Activated CD4-positive, CD25-positive, alpha-beta regulatory T cell treated with anti-CD3 and anti-CD28 coated beads, Interleukin-2, amount 50 U/mL, for 16 hours (primary cell): ENCODE measurements at places on chromosomes 11 and 22.

- no peak for DNase-seq
Measured at GRCh38 chr22:45047260-45047659, 37.5 kb upstream of the PHF21B start.

DNA sequence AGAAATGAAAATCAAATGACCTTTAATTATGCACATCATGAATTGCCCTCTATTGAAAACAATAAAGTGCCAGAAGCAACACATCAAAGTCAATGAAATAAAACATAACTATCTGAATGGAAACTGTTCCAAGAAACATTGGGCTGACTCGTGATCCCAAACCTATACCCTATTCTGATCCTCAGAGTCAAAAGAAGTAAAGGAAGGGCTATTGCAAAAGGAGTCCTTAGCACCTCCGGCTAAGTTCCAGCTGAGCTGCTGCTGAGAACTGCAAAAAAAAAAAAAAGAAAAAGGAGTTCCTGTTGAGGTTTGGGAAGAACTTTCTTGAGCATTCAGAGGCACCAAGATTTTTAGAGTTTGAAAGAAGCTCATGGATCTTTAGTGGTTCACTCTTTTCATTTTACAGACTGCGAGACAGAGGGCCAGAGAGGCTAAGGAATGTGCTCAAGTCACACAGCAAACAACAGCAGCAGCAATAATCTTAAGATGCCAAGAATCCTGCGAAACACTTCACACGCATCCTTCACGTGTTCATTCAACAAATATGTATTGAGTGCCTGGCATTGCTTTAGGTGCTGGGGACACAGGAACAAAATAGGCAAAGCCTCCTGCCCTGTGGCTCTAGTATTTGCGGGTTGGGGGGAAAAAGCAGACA is 841 bp upstream of the TMPRSS13 start:
- DNase-seq: no peak

DNA sequence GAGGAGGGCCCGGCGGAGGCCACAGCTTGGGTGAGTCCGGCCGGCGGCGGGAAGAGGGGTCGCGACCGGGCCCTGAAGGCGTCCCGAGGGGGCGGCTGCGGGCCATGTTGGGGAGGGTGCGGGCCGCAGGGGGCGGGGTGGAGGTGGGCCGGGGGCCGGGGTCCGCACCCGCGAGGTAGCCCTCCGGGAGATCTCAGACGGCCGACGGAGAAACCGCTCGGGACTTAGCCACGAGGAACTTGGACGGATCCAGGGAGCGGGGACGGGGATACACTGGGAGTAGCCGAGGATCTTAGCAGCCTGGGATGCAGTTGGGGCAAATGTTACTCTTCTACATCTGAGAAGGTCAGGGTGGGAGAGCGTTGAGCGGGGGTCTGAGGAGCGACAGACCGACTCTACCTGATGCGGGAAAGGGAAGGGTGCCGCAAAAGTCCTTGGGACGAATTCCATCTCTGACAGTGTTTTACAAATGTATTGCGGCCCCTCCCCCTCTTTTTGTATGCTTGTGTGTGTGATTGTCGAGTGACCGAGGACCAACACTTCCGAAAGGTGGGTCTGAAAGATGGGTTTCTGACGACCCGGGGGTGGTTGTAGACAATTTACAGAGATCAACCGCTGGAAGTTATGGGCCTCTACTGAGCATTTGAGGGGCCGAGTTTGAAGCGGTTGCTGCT is 658 bp downstream of the STIP1 start:
- DNase-seq: no peak

- DNase-seq: no peak
Measured at GRCh38 chr11:68946416-68947090, 34.2 kb downstream of the MRGPRD start.

DNA sequence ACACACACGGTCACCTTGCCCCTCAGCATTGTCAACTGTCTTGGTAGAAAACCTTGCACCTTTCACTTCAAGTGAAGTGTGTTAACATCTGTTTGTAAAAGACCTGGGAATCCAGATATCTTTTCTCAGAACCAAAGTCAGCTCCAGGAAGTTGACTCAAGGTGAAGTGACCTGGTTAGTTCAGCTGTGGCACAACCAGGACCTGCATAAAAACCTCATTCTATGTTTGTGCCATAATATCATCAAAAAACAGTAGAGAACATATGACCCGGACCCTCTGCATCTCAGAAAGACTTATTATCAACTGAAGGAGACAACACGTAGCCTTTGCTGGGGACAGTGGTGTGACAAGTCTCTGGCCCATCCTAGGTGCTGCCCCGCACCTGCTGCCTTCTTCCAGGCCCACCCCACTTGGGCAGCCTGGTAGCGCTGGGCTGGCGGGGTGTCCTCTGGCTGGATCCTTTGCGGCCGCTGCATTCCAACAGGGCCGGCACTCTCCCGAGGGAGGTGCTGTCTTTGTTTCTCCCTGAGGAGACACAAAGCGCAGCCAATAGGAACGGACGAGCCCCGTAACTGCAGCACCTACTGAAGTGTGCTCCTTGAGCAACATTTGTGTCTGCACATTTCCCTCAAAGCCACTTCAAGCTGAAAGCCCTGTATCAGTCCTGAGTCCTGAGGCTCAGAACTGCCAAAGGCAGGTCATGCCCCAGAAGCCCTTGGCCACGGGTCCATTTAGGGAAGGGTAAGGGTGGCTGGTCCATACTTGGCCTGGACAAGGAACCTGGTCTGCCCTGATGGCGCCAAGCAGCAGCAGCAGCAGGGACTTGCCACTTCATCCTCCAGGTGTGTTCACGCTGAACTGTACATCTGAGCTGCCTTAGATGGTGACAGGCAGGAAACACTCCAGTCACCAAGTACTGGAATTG is 25.2 kb downstream of the LRRC74B start:
- DNase-seq: no peak

DNA sequence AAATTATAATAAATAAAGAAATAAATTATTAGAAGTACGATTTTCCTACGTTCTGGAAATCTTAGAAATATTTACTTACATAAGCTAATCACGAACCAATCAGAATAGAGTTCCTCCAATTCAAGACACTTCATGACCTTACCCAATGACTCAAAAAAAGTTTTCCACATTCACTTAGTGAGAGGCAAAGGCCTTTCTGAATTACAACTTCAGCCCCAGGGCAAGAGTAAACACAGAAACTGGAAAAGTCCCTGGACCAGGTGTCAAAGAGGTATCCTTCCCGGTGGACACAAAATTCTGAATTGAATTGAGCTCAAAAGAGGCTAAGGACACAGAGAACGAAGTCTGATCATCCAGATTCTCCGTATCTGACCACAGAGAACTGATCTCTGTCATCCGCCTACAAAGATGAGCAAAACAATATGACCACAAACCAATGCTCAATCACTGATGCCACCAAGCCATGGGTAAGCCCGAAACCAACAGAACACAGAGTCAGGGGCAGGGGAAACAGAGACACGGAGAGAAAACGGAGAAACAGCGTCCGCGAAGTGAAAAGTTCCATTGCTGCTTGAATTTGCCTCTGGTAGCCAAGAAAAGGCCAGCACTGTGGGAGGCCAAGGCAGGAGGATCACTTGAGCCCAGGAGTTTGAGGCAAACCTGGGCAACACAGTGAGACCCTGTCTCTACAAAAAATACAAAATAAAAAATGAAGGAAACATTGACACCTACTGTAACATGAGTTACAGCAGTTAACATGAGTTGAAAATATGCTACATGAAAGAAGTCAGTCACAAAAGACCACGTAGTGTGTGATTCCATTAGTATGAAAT is 6.8 kb downstream of the BID start:
- peak; percentile 30 for DNase-seq

DNA sequence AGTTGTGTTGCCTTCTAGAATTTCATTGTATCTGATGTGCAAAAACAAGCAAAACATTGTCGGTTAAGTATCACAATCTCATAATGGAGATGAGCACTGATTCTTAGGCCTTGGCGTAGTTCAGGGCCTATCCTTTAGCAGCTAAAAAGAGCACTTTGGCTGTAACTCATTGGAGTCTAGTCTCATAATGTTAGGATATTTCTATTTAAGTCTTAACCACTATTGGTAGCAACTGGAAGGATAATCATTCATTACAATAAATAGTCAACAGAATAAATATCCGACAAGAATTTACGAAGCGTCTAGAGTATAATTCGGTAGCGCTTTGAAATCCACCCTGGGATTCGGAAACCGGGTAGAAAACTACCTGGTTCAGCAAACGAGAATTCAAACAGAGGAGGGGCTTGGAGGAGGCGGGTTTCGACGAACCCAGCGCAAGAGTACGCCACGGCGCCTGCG is 461 bp upstream of the EED start:
- DNase-seq: peak; percentile 80

- no peak for DNase-seq
Measured at GRCh38 chr11:113681282-113681681, 24.8 kb downstream of the TMPRSS5 start.

GRCh38 chr11:77112641-77113381 is 10.2 kb downstream of the OMP start:
- DNase-seq: no peak

GRCh38 chr11:95736809-95737208 is 52.8 kb downstream of the FAM76B start:
- DNase-seq: no peak

DNA sequence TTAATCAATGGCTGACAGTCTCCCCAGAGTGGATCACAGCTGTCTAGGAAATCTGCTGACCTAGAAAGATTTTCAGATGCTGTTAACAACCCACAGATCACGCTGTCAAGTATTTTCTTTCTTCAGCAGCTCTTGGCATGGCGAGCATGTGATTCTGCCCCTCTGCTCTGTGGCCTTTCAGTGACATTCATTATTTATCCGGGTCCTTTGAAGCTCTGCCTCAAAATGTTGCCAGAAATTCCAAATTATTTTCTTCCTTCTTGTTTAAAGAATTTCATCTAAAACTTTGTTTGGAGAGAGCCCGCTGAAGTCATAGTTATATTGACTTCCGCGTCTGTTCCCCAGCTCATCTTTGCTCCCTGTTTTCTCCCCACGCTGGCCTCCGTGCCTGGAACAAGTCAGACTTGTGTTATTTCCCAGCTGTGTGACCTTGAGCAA is 134.1 kb downstream of the COMMD9 start:
- DNase-seq: no peak

DNA sequence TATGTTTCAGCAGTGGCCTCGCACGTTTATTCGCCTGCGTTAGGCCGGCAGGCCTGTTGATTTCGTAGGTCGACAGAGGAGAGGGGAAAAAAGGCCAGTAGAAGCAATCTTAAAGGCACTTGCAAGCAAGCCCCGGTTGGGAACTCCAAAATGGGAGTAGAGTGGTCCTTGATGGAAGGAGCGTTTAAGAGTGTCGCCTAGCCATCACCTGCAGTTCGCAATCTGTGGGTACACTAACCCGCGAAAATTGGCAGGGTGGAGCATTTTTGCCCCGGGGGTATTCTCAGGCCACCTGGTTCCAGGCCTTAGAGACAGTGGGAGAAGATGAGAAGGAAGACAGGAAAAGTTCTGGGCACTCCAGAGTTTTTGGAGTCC is 1.1 kb downstream of the EWSR1 start:
- DNase-seq: no peak

DNA sequence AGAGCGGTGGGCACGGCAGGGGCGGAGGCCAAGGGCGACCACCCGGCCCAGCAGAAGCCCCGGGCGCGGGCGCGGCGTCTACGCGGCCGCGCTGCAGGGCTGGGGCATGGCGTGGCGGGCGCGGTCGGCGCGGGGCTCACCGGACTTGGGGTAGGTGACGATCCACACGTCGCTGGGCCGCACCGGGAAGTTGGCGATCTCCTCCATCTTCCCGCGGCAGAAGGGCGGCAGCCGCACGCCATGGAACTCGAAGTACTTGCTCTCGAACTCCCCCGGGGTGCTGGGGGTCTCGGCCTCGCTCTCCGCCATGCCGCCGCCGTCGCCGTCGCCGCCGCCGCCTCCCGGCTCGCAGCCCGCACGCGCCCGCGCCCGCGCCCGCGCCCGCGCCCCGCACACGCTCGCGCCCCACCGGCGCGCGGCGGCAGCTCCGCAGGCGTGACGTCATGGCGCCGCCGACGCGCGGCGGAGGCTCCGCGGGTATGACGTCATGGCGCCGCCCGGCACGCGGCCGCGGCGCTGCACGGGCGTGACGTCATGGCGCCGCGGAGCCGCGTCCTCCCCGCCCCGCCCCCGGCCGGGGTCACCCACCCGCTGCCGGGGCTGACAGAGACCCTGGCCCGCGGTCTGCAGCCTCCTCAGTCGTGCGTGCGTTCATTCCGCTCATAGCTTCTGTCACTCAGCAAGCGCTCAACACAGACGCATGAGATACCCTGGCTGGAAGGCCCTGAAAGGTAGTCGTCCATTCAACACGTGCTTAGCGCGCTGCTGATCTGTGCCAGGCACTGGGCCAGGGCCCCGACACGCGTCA is at the start of gene SULT4A1:
SULT4A1 (minus strand) TSS at position 440 of the 808 bp plus-strand sequence; CDS start at position 309, 131 bp downstream.
- DNase-seq: no peak

GRCh38 chr11:8964324-8965320 is at the start of gene TMEM9B:
TMEM9B (minus strand) TSS chr11:8964442; CDS start chr11:8964313, 129 bp downstream.
- peak; percentile 60 for DNase-seq

DNA sequence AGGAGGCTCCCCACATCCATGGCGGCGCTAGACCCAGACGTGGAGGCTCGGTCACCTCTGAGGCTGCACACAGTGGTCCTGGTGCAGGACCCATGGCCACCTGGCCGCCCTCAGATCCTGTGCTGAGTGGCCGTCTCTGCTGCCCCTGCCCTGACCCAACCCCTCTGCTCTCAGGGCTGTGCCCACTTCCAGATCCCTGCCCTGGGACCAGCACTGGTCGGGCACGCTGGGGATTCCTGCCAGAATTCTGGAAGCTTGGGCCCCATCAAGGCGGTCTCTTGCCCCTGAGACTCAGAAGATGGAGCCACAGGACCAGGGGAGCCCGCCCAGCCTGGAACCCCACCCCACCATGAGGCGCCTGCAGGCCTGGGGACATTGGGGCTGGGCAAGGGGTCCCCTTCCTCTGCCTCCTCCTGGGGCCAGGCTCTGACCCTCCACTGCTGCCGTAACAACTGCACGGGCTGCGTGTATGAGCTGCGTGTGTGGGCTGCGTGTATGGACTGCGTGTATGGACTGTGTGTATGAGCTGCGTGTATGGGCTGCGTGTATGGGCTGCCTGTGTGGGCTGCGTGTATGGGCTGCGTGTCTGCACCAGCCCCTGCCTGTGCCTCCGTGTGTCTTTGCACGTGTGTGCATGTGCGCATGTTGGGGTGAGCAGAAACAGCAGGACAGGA is 48.7 kb downstream of the IGLL1 start:
- no peak for DNase-seq

DNA sequence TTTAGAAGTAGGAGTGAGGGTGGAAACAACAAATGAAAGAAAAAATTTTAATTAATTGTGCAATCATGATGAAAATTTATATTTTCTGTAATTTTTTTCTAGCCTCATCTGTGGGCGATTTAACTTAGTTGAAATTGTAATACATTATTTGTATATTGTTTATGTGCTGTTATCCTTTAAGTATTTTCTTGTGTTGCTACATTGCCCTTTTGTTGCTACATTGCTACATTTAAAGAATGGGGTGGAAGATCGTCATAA is 106.2 kb upstream of the OR4B1 start:
- DNase-seq: no peak

GRCh38 chr11:76770642-76771445 is 12.3 kb upstream of the TSKU start:
- DNase-seq: no peak

DNA sequence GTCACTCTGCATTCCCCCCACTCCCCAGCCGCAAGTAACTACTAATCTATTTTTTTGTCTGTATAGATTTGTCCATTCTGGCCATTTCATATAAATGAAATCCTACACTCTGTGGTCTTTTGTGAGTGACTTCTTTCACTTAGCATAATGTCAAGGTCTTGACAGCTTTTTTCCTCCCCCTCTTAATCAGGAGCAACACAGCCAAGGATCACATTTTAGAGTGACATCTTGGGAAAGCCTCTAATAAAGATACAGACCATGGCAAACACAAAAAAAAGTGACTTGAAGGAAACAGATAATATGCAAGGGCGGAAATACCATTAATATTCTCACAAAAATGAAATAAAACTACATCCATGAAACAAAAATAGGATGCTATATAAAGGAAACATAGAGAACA is 43.9 kb downstream of the RAB30 start:
- DNase-seq: no peak
